ENCODE measurements at places on chromosomes 2 and 18. TPM values are rescaled to one million over a fixed set of nuclear protein-coding genes. Genes with fewer than 3 reads are reported as not detected.

Gene PDCD1
- total RNA-seq = 0.92 TPM

Gene IL37
- not detected for total RNA-seq

Gene MC2R
- not detected for total RNA-seq

Gene LRP1B
- total RNA-seq = 0.28 TPM

Gene PROKR1
- not detected for total RNA-seq

Gene IGFBP5
- 482 TPM for total RNA-seq

Gene EMILIN1
- 231 TPM for total RNA-seq

Gene FIGN
- total RNA-seq = 10.8 TPM

Gene TMEM18
- 3.1 TPM for total RNA-seq

DNA sequence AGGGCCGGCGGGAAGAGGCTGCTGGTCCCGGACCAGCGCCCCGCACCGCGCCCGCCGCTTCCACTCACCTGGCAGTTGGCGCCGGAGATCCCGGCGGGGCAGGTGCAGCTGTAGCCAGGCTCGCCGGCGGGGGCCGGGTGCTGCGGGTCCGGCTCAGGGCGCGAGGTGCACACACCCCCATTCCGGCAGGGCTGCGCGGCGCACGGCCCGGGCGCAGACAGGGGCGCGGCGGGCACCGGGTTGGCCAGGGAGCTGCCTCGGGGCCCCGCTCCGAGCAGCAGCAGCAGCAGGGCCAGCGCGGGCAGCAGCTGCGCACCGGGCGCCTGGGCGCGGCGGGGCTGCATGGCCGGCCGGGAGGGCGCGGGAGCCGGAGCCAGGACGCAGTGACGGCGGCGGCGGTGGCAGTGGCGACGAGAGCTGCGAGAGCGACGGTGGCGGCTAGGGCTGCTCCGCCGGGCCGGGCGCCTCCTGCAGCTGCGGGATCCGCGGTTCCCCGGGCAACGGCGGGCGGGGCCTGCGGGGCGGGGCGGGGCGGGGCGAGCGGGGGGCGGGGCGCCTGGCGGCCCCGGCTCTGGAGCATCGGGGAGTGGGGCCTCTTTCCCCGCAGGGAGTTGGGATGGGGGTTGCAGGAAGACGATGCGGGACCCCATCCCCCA lies at the start of gene DNER:
Gene DNER (minus strand): TSS at position 476 of the 656 bp plus-strand sequence. CDS start 132 bp downstream, at position 344.
- no peaks in the 10 kb centered on the region for H3K27me3 ChIP-seq
- H3K27ac ChIP-seq = no peak within 1 kb of the TSS
- no peak for DNase-seq
- peak within 1 kb of the TSS; percentile 67 for H3K4me3 ChIP-seq
- no peaks in the 10 kb centered on the region for H3K36me3 ChIP-seq

GRCh38 chr2:9069543-9069942 lies 66.1 kb upstream of the MBOAT2 start:
- H3K27me3 ChIP-seq = no peaks in the 10 kb centered on the region
- H3K4me1 ChIP-seq = no peaks in the 10 kb centered on the region
- no peak for DNase-seq
- no peak overlapping the region for H3K27ac ChIP-seq

DNA sequence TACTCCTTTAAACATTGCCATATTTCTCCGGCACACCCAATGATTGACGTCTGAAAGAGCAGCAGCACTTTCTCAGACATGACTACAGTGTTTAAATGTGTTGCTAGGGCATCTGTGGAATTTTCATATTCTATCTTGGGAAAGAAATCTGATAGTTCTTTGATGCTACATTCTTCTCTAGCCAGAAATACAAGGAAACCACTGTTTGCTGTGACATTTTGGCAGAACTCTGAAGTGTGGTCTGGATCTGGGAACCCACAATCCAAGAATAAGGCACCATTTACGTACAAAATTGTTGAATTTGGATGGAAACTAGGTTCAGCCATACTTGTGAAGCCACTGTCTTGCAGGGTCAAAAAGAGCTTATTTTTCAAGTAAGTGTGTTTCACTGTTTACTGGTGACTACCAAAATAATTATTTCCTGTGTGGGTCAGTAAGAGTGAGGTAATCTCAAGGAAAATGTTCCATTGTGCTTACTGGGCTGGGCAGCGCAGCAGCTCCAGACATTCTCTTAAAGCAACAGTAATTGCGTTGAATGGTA lies 21.3 kb upstream of the CD28 start:
- peaks cover 93% of the 10 kb centered on the region for H3K4me1 ChIP-seq
- no peak for DNase-seq
- H3K27me3 ChIP-seq = no peaks in the 10 kb centered on the region
- H3K4me3 ChIP-seq = peak overlapping the region; percentile 5
- H3K27ac ChIP-seq = peak overlapping the region; percentile 97

DNA sequence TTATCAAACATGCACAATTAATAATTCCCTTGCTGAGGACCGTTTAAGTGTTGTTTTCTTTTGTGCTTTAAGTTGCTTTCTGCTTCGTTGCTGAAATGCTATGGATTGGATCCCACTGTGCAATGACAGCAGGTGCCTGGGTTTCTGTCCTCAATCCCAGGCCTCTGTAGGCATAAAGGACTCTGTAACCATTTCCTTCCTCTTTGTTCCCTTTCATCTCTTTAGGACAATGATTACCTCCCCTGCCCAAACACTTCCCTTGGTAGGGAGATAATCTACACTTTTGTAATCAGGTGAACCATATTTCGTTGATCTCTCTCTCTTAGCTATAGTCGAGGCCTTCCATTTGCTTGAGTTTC lies 58.6 kb upstream of the LYPD6B start:
- no peaks in the 10 kb centered on the region for H3K4me1 ChIP-seq
- no peak for DNase-seq
- no peak overlapping the region for H3K4me3 ChIP-seq

- H3K36me3 ChIP-seq = no peaks in the 10 kb centered on the region
- H3K4me3 ChIP-seq = no peak overlapping the region
- DNase-seq = no peak
- no peaks in the 10 kb centered on the region for H3K4me1 ChIP-seq
Measured at GRCh38 chr2:20212459-20212870, 12.5 kb downstream of the SDC1 start.

- no peaks in the 10 kb centered on the region for H3K27me3 ChIP-seq
- H3K4me3 ChIP-seq = no peak overlapping the region
- no peaks in the 10 kb centered on the region for H3K36me3 ChIP-seq
Measured at GRCh38 chr2:41871080-41871479, 176.7 kb upstream of the PKDCC start.

GRCh38 chr2:201939453-201939941 lies 94.2 kb upstream of the FZD7 start:
- no peaks in the 10 kb centered on the region for H3K4me1 ChIP-seq
- H3K27ac ChIP-seq = no peak overlapping the region
- H3K27me3 ChIP-seq = no peaks in the 10 kb centered on the region

GRCh38 chr2:125004106-125004800 lies 979.2 kb downstream of the CNTNAP5 start:
- no peaks in the 10 kb centered on the region for H3K4me1 ChIP-seq
- no peaks in the 10 kb centered on the region for H3K27me3 ChIP-seq
- no peak for DNase-seq
- no peak overlapping the region for H3K27ac ChIP-seq
- no peaks in the 10 kb centered on the region for H3K36me3 ChIP-seq

- no peak overlapping the region for H3K27ac ChIP-seq
- H3K36me3 ChIP-seq = no peaks in the 10 kb centered on the region
- no peak for DNase-seq
- H3K27me3 ChIP-seq = no peaks in the 10 kb centered on the region
Measured at GRCh38 chr2:105712981-105713596, 31.6 kb upstream of the NCK2 start.

- no peak for DNase-seq
- no peaks in the 10 kb centered on the region for H3K4me1 ChIP-seq
- no peaks in the 10 kb centered on the region for H3K27me3 ChIP-seq
Measured at GRCh38 chr2:44623622-44624351, 262.0 kb downstream of the CAMKMT start.

DNA sequence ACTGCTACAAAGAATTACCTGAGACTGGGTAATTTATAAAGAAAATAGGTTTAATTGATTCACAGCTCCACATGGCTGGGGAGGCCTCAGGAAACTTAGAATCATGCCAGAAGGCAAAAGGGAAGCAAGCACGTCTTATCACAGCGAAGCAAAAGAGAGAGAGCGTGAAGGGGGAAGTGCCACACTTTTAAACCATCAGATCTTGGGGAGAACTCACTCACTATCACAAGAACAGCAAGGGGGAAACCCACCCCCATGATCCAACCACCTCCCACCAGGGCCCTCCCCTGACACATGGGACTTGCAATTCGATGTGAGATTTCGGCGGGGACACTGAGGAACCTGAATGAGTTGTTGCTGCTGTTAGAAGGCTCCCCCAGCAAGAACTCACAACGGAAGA lies 220.2 kb upstream of the PIEZO2 start:
- H3K4me1 ChIP-seq = no peaks in the 10 kb centered on the region
- H3K27ac ChIP-seq = no peak overlapping the region
- no peaks in the 10 kb centered on the region for H3K27me3 ChIP-seq

DNA sequence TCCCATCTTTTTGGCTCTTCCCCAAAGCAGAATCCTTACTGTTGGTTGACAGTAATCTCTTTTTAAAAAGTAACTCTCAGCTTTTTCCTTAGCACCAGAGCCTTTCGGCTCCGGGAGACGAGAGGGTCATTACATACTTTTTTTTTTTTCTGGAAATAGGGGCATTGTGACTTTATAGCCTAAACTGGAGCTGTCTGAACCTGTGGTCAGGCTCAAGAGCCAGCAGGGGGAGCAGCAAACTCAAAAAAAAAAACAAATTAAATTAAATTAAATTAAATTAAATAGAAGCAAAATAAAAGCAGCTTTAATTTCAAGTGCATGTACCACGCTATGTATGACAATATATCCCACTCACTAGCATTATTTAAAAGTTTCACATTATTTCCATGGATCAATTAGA lies 156.6 kb downstream of the DTNA start:
- H3K27ac ChIP-seq = no peak overlapping the region
- no peak overlapping the region for H3K4me3 ChIP-seq
- no peak for DNase-seq

- H3K4me3 ChIP-seq = no peak overlapping the region
- no peaks in the 10 kb centered on the region for H3K36me3 ChIP-seq
- H3K4me1 ChIP-seq = no peaks in the 10 kb centered on the region
- no peaks in the 10 kb centered on the region for H3K27me3 ChIP-seq
Measured at GRCh38 chr2:8934338-8934737, 69.1 kb downstream of the MBOAT2 start.

DNA sequence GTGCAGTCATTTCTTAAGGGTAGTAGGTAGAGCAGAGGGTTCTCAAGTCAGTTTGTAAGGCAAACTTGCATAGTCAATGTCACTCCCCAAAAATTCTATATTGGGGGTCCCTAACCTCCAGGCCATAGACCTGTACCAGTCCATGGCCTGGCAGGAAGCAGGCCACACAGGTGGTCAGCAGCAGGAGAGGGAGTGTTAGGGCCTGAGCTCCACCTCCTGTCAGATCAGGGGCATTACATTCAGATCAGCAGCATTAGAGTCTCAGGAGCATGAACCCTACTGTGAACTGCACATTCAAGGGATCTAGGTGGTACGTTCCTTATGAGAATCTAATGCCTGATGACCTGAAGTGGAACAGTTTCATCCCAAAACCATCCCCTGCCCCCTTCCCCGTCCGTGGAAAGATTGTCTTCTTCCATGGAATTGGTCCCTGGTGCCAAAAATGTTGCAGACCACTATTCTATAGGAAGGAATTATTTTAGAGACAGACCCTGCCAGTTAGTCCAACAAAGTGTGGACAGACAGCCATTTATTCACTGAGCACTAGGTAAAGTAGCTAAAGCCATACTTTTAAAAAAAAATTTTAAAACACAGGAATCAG lies 6.7 kb downstream of the COA5 start:
- no peak for DNase-seq
- H3K27me3 ChIP-seq = no peaks in the 10 kb centered on the region
- H3K4me3 ChIP-seq = no peak overlapping the region

- H3K36me3 ChIP-seq = no peaks in the 10 kb centered on the region
- no peak for DNase-seq
- no peaks in the 10 kb centered on the region for H3K4me1 ChIP-seq
- no peak overlapping the region for H3K4me3 ChIP-seq
Measured at GRCh38 chr2:53202063-53202462, 565.5 kb upstream of the CHAC2 start.

DNA sequence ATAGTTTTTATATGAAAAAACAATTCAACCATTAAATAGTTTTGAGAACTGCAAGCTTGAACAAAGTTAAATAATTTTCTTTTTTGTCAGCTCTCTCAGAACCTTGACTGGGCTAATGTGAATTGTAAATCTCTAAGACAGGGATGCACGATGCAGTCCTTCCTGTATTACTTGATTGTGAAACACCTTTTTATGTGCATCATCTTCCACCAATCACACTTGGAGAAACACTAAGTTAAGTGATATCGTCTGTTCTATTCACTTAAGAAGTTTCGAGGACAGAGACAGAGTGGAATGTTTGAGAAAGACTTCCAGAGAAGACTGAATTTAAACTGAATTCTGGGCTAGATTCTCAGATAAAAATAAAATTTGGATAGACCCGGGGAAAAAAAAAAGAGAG lies 238.2 kb downstream of the MREG start:
- no peaks in the 10 kb centered on the region for H3K27me3 ChIP-seq
- H3K27ac ChIP-seq = no peak overlapping the region

- no peak overlapping the region for H3K4me3 ChIP-seq
- no peaks in the 10 kb centered on the region for H3K36me3 ChIP-seq
- peaks cover 3% of the 10 kb centered on the region for H3K4me1 ChIP-seq
- DNase-seq = no peak
- no peak overlapping the region for H3K27ac ChIP-seq
Measured at GRCh38 chr2:147792966-147793617, 51.7 kb upstream of the ACVR2A start.

DNA sequence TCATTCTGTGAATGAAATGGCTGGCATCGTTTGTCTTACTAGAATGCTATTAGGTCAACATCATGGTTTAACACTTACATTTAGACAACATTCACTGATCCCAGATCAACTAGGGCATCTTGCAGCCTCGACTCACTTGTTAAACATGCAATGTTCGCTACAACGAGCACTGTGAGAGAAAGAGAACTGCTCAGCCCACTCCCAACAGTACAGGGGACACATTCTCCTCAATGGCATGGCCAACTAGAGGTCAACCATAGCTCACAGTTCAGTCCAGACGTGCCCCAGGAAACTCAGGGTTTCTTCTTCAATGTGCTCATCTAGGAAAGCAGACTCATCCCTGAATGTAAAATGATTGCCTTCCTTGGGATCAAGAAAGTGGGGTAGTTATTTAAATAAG lies 5.9 kb downstream of the WIPF1 start:
- peak overlapping the region; percentile 1 for H3K4me3 ChIP-seq
- H3K27me3 ChIP-seq = no peaks in the 10 kb centered on the region
- no peaks in the 10 kb centered on the region for H3K36me3 ChIP-seq
- peaks cover 72% of the 10 kb centered on the region for H3K4me1 ChIP-seq

DNA sequence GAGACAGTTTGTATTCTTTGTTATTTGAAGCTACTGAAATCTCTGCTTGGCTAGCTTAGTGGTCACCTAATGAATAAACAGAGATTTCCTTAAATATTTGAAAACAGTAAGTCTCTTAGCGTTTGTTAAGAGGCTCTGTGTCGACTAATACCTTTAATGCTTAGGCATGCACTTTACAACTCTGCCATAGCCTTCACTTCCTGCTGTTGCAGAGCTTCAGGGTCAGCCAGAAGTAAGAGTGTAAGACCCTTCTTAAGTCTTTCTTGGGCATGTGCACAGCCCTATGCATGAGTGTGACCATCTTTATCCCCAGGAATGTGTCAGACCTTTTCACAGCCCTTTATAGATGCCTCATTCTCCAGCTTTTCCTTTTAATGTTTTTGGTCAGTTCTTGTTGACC lies 195.3 kb upstream of the ALPP start:
- no peak overlapping the region for H3K4me3 ChIP-seq
- no peak for DNase-seq
- H3K27ac ChIP-seq = no peak overlapping the region
- no peaks in the 10 kb centered on the region for H3K27me3 ChIP-seq
- H3K36me3 ChIP-seq = no peaks in the 10 kb centered on the region
- no peaks in the 10 kb centered on the region for H3K4me1 ChIP-seq

All from thoracic aorta (tissue), 2 donors.